Nasal cavity respiratory epithelium epithelial cell of viscerocranial mucosa (primary cell): ENCODE measurements at places on chromosomes 11 and 22. TPM values are rescaled to one million over a fixed set of nuclear protein-coding genes. Genes with fewer than 3 reads are reported as not detected.

Gene KCNQ1
- under 0.01 and 6.9 TPM in 2 replicates for total RNA-seq

Gene CASP5
- total RNA-seq = 0.50 and 1.0 TPM in 2 replicates

Gene OR2AT4
- not detected in 2 replicates for total RNA-seq

Gene MISFA
- total RNA-seq = 0.50 TPM in 1 of 2 replicates, not detected in the other

Gene SCGB1D2
- not detected in 2 replicates for total RNA-seq
